ENCODE measurements at places on chromosomes 16 and 17. TPM values are rescaled to one million over a fixed set of nuclear protein-coding genes. Genes with fewer than 3 reads are reported as not detected.

GRCh38 chr17:12927541-12928425, 90.0 kb downstream of the ELAC2 start:
- peaks cover 21% of the 10 kb centered on the region for H3K4me1 ChIP-seq
- H3K27me3 ChIP-seq: no peaks in the 10 kb centered on the region
- no peak overlapping the region for H3K4me3 ChIP-seq
- no peak for DNase-seq

DNA sequence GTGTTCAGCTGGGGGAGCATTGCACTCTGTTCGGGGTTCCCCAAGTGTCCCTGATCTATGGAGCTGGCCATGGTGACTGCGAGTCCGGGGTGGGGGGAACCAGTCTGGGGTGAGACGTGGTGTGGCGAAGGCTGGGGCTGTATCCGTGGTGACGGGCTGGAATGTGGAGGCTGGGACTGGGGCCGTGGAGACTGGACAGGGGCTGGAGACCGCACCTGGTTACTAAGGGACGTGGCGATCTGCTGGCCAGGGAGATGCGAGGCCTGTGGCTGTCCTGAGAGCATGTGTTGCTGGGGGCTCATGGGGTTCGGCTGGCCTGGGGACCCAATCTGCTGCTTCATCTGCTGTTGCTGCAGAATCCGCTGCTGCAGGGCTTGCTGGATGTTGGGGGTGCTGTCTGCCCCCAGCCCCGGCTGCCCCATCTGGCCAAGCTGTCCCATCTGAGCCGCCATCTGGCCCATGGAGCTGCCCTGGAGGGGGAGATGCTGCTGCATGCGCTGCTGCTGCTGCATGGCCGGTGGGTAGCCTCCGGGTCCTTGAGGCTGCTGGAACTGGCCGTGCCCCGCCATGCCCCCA, 10.6 kb upstream of the TRAP1 start:
- no peaks in the 10 kb centered on the region for H3K4me1 ChIP-seq
- no peak overlapping the region for H3K4me3 ChIP-seq
- no peak for DNase-seq
- no peak overlapping the region for H3K27ac ChIP-seq
- H3K36me3 ChIP-seq: peaks cover 68% of the 10 kb centered on the region
- H3K27me3 ChIP-seq: no peaks in the 10 kb centered on the region

GRCh38 chr17:59387351-59388068, 56.1 kb downstream of the YPEL2 start:
- H3K4me3 ChIP-seq: no peak overlapping the region
- H3K4me1 ChIP-seq: peaks cover 42% of the 10 kb centered on the region
- H3K27ac ChIP-seq: peak overlapping the region; percentile 65

DNA sequence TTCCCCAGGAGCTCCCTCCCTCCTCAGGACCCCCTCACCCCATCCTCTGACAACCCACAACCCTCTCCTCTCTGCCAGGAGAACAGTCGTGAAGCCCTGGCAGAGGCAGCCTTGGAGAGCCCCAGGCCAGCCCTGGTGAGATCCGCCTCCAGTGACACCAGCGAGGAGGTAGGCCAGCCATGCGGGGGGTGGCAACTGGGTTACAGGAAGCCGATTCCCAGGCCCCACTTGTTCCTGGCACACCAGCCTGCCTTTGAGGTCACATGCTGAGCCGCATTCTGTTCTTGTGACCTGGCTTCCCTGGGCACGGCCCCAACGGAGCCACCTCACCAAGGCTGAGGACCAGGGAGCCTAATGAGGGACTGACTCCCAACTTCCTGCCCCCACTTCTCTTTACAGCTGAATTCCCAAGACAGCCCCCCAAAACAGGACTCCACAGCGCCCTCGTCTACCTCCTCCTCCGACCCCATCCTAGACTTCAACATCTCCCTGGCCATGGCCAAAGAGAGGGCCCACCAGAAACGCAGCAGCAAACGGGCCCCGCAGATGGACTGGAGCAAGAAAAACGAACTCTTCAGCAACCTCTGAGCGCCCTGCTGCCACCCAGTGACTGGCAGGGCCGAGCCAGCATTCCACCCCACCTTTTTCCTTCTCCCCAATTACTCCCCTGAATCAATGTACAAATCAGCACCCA, 7.9 kb downstream of the NAT9 start:
- H3K4me1 ChIP-seq: peaks cover 26% of the 10 kb centered on the region
- no peaks in the 10 kb centered on the region for H3K36me3 ChIP-seq
- H3K27me3 ChIP-seq: no peaks in the 10 kb centered on the region
- no peak overlapping the region for H3K4me3 ChIP-seq
- peak; percentile 93 for DNase-seq

GRCh38 chr17:65154770-65155589, 17.8 kb downstream of the RGS9 start:
- DNase-seq: no peak
- no peak overlapping the region for H3K27ac ChIP-seq
- H3K36me3 ChIP-seq: no peaks in the 10 kb centered on the region
- no peaks in the 10 kb centered on the region for H3K27me3 ChIP-seq
- H3K4me1 ChIP-seq: no peaks in the 10 kb centered on the region
- H3K4me3 ChIP-seq: no peak overlapping the region

GRCh38 chr16:22681554-22682291, 132.2 kb upstream of the HS3ST2 start:
- no peak for DNase-seq
- H3K4me1 ChIP-seq: peaks cover 10% of the 10 kb centered on the region
- H3K27me3 ChIP-seq: peaks cover 7% of the 10 kb centered on the region
- no peak overlapping the region for H3K4me3 ChIP-seq
- H3K27ac ChIP-seq: no peak overlapping the region

DNA sequence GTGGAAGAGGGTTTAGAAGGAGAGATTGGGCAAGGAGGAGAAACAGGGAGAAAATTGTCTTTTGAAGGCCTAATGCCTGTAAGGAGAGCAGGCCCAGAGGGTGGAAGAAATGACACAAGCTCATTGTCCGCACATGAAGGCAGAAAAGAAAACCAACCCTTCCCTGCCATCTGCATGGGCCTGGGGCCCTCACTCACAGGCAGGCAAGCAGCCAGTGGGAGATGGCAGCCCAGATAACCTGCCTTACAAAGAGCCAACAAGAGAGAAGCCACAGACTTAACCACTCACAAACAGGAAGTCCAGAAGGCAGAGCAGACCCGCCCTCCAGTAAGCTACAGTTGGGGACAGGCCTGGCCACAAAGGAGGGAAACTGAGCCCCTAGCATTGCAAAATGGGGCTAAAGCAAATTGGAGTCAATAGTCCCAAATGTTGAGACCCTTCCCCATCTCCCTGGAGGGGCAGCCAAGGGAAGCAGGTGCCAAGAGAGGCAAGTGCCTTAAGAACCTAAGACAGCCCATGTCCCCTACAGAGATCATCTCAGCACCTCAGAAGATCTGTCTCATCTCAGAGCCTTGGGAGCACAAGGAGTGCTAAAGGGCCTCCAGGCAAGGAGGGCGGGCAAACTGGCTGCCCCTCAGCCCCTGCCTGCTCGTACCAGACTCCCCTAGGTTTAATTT, 7.3 kb upstream of the TSPOAP1 start:
- peak overlapping the region; percentile 80 for H3K27ac ChIP-seq
- no peak overlapping the region for H3K4me3 ChIP-seq

GRCh38 chr17:83147280-83147679, 67.9 kb downstream of the METRNL start:
- H3K27me3 ChIP-seq: no peaks in the 10 kb centered on the region
- no peaks in the 10 kb centered on the region for H3K36me3 ChIP-seq
- H3K4me1 ChIP-seq: no peaks in the 10 kb centered on the region
- no peak for DNase-seq
- H3K27ac ChIP-seq: no peak overlapping the region
- no peak overlapping the region for H3K4me3 ChIP-seq

GRCh38 chr16:13351181-13351580, 449.8 kb downstream of the SHISA9 start:
- H3K4me1 ChIP-seq: no peaks in the 10 kb centered on the region
- no peak for DNase-seq
- H3K27ac ChIP-seq: no peak overlapping the region
- H3K27me3 ChIP-seq: no peaks in the 10 kb centered on the region
- no peak overlapping the region for H3K4me3 ChIP-seq
- H3K36me3 ChIP-seq: no peaks in the 10 kb centered on the region

SLFN12 gene
- 10.0 TPM for total RNA-seq

FSCN2 gene
- 0.56 TPM for total RNA-seq

EVI2A gene
- 13.3 TPM for total RNA-seq

ABCA6 gene
- 13.5 TPM for total RNA-seq
